CD4-positive, CD25-positive, alpha-beta regulatory T cell (primary cell): ENCODE measurements at places on chromosomes 4 and X. TPM values are rescaled to one million over a fixed set of nuclear protein-coding genes. Genes with fewer than 3 reads are reported as not detected.

GRCh38 chr4:178070163-178070562 lies 627.9 kb upstream of the AGA start:
- DNase-seq, result no peak
- no peaks in the 10 kb centered on the region for H3K4me1 ChIP-seq
- H3K27me3 ChIP-seq, result no peaks in the 10 kb centered on the region
- H3K27ac ChIP-seq, result no peak overlapping the region
- no peaks in the 10 kb centered on the region for H3K36me3 ChIP-seq

DNA sequence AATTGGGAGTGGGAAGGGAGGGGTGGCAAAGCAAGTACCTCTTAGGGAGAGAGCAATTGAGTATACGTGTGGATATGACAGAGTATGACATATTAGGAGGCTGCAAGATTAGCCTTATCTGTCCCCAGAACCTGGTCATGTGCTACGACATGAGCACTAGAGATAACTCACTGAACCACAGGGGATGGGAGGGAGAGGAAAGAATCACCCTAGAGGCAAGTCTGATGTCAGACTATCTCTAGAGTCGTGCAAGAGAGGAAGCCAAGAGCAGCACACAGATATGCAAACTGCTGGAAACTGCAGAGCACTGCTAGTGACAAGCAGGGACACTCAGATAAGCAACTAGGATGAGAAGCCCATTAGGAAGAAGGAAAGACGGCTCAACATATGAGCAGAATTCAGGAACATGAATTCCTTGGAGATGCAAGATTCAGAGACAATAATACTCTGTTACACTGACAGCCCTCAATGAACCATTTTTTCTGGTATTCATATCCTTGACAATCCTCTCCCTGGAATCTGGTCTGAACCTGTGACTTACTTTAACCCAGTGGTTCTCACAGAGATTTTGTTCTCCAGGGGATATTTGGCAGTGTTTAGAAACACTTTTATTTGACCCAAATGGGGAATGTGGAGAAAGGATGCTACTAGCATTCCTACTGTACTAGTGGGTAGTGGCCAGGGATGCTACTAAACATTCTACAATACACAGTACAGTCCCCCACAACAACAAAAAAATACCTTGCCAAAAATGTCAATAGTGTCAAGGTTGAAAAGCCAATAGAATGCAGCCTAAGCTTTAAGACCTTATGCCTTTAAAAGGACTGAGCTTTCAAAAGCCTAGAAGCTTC lies 84.0 kb upstream of the BMP2K start:
- no peaks in the 10 kb centered on the region for H3K4me1 ChIP-seq
- H3K27ac ChIP-seq, result no peak overlapping the region
- peak; percentile 2 for DNase-seq
- H3K36me3 ChIP-seq, result no peaks in the 10 kb centered on the region
- no peak overlapping the region for H3K4me3 ChIP-seq

DNA sequence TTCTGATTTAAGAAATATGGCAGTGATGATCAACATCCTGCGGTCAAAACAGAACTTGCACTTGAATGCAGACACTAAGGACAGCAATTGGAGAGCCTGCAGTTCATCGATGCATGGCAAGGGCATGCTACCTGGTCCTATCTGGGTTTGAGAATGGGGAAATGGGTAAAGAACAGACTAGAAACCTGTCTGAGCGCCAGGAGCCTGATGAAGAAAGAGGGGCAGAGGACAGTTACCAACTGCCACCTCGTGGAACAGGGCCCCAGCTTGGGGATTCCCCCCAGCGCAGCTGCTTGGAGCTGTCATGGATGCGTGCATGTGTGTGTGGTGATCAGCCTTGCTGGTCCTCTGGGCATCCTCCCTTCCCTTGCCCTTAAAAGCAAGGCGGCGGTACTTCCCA lies 30.2 kb upstream of the NKRF start:
- H3K36me3 ChIP-seq, result peaks cover 78% of the 10 kb centered on the region
- H3K27ac ChIP-seq, result peak overlapping the region; percentile 23

GRCh38 chr4:6332669-6333050 lies 63.0 kb downstream of the WFS1 start:
- H3K4me3 ChIP-seq, result no peak overlapping the region
- no peak overlapping the region for H3K27ac ChIP-seq
- no peak for DNase-seq
- H3K27me3 ChIP-seq, result no peaks in the 10 kb centered on the region

DNA sequence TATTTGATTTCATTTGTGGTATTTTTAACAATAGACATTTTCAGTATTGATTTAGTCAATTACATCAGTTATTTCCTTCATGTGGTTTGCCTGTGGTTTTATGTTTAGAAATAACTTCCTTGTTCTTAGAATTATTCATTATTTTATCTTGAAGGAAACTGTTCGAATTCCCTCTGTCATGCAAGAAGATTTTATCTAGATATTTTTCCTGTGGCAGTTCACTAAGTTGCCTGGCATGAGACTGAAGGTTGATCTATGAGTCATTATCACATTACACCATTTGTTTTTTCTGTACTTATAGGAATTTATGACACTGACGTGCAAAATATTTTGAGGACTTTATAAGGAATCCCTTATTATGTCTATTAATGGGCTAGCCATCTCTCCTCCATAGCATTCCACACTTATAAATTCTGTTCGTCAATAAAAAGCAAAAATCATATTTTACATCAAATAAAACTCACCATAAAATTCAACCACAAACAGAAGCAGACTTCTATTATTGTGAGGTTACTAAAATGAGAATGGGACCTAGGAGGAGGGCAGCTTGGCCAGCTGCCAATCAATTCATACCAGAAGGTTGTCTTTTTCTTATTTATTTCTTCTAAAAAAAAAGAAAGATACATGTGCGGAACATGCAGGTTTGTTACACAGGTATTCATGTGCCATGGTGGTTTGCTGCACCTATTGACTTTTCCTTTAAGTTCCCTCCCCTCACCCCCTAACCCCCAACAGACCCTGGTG lies 179.0 kb downstream of the KCNIP4 start:
- H3K27me3 ChIP-seq, result no peaks in the 10 kb centered on the region
- H3K36me3 ChIP-seq, result no peaks in the 10 kb centered on the region
- H3K27ac ChIP-seq, result no peak overlapping the region
- no peak for DNase-seq

The IL9R gene
- 4.5 TPM for total RNA-seq
